ENCODE measurements at places on chromosomes 5 and 9. TPM values are rescaled to one million over a fixed set of nuclear protein-coding genes. Genes with fewer than 3 reads are reported as not detected.

Gene SLC36A2
- not detected for polyA plus RNA-seq

Gene ELP1
- 46.6 TPM for polyA plus RNA-seq

Gene BAAT
- 0.88 TPM for polyA plus RNA-seq

Gene PTPA
- 66.3 TPM for polyA plus RNA-seq

- H3K36me3 ChIP-seq = no peaks in the 10 kb centered on the region
- H3K4me1 ChIP-seq = peaks cover 41% of the 10 kb centered on the region
- H3K4me3 ChIP-seq = no peak overlapping the region
- no peak overlapping the region for H3K27ac ChIP-seq
- no peak for DNase-seq
Measured at GRCh38 chr9:133990366-133991213, 1.5 kb downstream of the VAV2 start.

DNA sequence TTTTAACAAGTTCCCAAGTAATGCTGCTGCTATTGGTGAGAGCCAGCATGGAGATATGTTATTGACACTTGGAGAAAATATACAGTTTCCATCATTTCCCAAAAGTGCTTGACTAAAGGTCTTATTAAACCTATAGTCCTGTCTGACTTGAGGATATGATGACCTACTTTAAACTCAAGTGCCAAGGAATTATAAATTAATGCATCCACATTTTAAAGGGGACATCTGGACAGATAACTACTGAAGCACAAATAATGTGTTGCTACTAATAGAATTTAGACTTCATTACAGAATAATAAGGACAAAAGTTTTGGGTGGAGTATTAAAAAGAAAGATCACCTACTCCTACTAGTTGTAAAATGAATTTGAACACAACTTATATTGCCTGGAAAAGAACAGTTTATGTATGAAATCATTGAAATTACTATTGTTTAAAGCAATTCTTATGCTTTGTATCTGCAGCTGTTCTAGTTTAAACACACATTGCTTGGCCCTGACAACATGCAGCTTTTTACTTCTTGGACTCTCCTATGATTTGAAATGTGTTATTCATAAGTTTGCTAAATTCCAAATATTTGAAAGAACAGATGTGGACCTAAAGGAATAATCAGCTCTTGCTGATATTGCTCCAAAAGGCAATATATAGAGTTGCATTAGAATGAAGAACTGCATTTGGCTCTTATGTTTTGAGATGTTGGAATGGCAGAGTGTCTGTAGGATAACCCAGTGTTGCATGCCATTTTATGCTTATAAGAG is 73.4 kb downstream of the SGCD start:
- no peak overlapping the region for H3K4me3 ChIP-seq
- no peaks in the 10 kb centered on the region for H3K4me1 ChIP-seq
- no peak overlapping the region for H3K27ac ChIP-seq
- DNase-seq = no peak
- no peaks in the 10 kb centered on the region for H3K27me3 ChIP-seq

DNA sequence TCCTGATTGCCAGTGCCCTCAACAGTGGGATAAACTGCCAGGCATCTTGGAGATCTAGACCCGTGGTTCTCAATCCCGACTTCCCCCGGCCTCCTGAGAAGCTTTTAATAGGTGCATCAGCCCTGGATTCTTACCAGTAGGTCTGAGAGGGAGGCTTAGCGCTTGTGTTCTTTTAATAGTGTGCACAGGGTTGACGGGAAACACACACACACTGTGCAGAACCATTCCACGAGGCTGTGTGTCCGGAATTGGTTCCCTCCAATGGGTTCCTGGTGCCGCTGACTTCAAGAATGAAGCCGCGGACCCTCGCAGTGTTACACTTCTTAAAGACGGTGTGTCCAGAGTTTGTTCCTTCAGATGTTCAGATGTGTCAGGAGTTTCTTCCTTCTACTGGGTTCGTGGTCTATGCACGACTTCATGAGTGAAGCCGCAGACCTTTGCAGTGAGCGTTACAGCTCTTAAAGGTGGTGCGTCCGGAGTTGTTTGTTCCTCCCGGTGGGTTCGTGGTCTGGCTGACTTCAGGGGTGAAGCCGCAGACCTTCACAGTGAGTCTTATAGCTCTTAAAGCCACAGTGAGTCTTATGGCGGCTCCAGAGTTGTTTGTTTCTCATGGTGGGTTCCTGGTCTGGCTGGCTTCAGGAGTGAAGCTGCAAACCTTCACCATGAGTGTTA is 46.6 kb upstream of the PRSS3 start:
- peaks cover 10% of the 10 kb centered on the region for H3K4me1 ChIP-seq
- no peaks in the 10 kb centered on the region for H3K36me3 ChIP-seq
- DNase-seq = no peak
- H3K4me3 ChIP-seq = no peak overlapping the region
- H3K27me3 ChIP-seq = peaks cover 8% of the 10 kb centered on the region
- H3K27ac ChIP-seq = no peak overlapping the region
